Stimulated activated CD4-positive, alpha-beta T cell treated with anti-CD3 and anti-CD28 coated beads, Interleukin-1b, Interleukin-23, amount 100 ng/mL, for 24 hours (primary cell): ENCODE measurements at places on chromosomes 16 and 17.

DNA sequence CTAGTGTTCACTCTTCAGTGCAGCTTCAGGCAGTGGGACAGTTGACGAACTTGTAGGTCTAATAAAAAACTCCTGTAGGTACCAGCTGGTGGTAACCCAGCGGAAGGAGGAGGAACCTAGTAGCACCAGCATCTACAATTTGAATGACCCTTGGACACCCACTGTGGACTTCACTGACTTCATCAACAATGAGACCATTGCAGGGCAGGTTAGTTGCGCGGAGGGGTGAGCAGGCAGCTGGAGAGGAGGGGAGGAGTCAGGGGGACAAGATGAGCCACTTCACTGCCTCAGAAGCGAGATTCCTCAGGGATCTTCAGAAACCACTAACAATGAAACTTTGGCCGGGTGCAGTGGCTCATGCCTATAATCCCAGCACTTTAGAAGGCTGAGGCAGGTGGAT is 22.3 kb downstream of the AOC3 start:
- DNase-seq: no peak

GRCh38 chr16:5595849-5596248 is 498.3 kb upstream of the EEF2KMT start:
- no peak for DNase-seq

- no peak for DNase-seq
Observed at GRCh38 chr16:4746991-4747574, 12.7 kb downstream of the DNAAF8 start.

DNA sequence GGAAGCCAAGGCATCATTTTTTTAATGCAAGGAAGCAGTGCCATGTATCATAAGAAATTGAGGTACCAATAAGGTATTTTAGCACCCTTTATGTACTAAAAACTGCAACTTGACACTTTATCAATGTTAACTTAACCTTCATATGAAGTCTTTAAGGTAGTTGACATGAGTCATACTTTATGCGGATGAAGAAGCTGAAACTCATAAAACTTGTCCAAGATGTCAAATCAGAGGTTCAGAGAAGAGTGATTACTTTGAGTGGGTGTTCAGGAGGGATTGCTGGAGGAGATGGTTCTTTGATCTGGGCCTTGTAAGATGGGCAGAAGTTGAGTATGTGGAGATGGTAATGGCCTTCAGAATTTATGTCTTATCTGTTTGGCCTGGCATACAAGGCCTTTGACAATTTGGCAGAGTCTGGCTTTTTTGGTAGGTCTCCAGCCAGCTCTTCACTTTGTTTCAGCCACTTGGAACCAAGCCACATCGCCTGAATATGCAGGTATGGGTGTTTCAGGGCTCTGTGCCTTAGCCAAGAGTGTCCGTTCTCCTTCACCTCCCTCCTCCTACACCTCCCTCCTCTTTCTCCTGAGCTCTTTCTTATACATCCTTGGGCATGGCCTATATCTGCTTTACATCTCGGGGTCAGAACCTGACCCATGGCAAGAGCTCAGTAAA is 23.7 kb downstream of the YPEL2 start:
- no peak for DNase-seq
